T-cell (primary cell): ENCODE measurements at places on chromosomes 7 and 10.

DNA sequence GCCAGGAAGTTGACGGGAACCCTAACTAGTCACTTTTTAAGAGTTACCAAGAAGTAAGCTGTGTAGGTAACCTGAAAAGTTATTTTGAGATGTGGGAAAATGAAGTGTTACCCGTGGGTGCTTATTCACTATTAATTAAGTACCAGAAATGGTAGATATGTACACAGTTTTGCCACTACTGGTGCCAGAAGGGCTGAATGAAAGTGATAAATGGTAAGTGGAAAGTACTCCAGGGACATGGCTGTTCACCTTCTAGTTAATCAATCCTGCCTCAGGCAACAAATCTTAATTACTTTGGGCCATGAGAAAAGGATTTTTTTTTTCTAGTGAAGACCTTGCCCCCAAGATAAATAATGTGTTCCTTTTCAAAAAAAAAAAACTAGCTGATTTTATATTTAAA is 15.8 kb downstream of the NET1 start:
- DNase-seq: no peak

- no peak for DNase-seq
Observed at GRCh38 chr10:114427124-114427852, 23.0 kb upstream of the AFAP1L2 start.

GRCh38 chr7:47635091-47636080 is 53.5 kb upstream of the TNS3 start:
- DNase-seq: no peak

DNA sequence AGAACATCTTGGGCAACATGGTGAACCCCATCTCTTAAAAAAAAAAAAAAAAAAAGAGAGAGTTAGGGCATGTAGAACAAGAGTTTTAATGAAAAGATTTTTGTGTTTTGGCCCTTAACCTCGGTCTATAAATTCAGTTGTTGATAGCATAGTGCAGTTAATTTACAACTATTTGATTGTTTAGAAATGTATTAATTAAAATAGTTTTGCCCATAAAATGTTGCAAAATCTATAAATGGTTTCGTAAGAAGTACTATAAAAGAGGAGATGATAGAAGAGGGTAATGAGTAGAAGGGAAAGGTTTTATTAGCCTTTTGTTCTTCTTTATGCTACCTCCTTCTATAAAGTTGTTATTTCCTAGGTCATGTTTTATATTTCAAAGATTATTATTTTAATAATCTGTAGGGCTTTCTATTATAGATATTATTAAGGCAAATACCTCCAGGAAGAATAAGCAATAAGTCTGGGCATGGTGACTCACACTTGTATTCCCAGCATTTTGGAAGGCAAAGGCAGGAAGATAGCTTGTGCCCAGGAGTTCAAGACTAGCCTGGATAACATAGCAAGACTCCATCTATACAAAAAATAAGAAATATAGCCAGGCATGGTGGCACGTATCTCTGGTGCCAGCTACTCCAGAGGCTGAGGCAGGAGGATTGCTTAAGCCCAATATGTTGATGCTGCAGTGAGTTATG is 73.3 kb downstream of the MCU start:
- DNase-seq: no peak

GRCh38 chr7:133394369-133394768 is 141.5 kb downstream of the EXOC4 start:
- no peak for DNase-seq

GRCh38 chr10:77293773-77294172 is 343.8 kb downstream of the KCNMA1 start:
- no peak for DNase-seq

DNA sequence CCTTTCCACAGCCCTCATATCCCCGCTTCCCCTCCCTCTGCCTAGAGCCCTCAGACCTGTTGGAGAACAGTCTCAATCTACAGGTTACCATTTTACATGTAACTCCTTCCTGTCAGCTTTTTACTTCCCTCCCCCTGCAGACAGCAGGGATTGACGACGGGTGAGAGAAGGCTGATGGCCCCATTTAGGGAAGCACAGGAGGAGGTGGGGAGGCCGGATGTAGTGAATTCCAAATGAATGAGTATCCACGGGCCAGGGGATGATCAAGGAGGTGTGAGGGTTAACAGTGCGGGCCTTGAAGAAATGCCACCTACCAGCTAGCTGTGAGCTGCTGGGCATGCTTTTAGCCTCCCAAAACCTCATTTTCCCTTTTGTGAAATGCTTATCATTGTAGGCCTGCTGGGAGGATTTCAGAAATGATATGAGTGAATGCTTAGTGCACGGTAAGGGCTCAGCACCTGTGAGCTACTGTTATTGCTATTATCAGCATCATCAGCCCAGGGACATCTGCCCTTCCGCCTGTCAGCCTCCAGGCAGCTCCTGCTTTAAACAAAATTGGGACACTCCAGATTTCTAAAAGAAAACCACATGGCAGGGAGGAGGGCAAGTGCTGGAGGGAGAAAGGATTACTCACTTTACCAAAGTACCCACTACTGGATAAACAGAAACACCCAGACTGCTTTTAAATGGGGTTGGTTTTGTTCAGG is 6.5 kb upstream of the NANOS1 start:
- DNase-seq: no peak

- DNase-seq: no peak
Observed at GRCh38 chr10:110052916-110053315, 45.1 kb downstream of the ADD3 start.

DNA sequence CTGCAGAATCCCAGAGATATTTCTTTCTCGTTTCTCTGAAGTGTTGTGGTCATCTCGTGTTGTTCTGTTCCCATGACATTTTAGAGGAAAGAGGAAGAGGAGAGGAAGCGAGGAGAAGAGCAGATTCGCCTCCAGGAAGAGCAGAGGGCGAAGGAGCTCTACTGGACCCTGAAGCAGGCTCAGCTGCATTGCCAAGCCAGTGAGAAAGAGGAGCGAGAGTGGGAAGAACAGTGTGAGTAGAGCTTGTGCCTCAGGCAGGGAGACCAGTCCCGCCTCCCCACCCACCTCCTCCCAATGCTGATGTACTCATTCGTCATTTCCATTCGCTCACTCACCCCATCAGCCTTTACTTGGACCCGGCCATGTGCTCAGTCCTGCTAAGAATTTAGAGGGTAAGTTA is 50.8 kb downstream of the SH2D4B start:
- no peak for DNase-seq

DNA sequence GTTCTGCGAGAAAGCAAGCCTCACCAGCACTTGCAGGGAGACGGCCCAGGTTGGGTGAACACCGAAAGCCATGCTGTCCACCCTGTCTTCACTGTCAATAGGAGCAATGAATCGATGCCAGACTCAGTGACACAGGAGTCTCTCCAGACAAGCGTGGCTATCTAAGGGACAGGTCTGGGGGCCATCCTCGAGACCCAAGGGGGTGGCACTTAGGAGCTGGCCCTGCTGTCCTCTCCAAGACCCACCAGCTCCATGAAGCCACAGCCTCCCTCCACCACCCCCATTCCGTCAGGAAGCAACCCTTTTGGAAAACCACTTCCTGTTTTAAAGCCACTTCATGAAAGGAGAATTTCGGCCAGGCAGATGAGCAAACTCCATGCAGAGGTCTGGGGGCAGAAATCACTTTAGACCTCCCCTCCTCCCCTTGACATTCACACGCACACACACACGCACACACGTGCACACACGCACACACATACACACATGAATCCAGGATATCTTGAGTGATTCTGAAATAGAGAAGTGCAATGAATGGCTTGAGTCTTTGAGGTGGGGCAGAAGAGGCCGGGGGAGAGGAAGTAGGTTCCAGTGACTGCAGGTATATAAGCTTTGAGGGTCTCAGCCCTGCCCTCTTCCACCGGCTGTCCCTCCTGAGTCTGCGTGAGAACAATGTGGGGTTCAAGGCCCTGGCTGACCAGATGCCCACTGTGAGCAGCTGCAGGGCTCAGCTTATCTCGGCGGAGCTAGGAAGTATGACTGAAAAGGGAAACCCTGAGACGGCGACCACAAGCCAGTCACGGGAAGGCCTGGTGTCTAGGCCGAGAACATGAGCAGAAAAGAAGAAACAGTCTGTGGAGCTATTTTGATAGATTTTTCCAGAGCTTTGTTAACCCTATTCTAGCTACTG is 25.0 kb downstream of the RGS10 start:
- DNase-seq: peak; percentile 34

- DNase-seq: peak; percentile 76
Observed at GRCh38 chr7:50317221-50317678, 12.7 kb downstream of the IKZF1 start.

DNA sequence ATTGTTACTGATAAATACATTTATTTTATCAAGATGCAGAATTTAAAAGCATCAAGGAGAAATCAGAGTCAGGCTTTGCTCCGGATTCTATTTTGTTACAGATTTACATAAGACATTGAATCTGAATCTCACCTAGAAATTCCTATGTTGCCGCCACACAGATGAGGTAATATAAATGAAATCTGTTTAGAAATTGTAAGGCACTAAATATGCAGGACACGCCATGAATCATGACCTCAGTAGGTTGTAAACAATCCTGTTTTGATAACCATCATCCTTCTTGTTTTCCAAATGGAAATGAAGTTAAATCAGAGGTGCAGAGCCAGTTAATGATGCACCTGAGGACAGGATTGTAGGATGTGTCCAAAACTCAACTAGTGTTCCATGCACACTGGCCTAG is 778.0 kb downstream of the MAGI2 start:
- no peak for DNase-seq

- no peak for DNase-seq
Observed at GRCh38 chr10:36336315-36336714, 694.2 kb upstream of the FZD8 start.

DNA sequence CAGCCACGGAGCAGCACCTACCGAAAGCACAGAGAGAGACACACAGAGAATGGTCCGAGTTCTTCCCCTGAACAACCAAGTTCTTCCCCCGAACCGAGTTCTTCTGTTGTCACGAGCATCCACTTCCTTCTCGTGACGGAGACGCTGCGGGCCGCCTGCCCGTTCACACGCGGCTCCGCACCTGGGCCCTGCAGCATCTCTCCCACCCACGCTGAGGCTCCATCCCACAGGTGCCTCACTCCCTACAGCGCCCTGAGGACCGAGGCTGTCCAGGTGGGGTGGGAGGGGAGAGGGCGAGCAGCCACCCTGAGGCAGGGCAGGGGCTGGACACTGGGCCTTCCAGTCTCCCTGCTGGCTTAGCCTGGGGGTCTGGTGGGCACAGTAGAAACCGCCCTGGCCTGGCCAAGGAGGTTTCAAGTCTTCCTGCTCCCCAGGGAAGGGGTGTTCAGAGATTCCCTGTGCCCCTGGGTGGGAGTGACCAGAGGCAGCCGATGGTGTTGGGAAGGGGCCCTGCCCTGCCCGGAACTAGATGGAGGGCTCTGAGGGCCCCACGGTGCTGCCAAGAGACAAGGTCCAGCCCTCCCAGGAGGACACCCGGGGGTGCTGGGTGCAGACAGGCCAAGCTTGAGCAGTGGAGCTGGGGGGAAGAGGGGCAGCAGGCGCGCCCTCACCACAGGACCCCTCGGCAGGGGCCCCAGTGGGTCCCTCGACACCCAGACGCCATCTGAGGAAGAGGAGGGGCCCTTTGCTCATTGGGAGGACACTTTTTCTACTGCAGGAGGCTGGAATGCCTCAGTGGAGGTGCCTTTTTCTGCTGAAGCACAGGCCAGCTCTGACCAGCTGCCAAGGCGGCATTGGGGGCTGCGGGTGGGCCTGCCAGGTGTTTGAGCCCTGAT is 5.2 kb upstream of the NKX6-2 start:
- no peak for DNase-seq

- DNase-seq: no peak
Observed at GRCh38 chr10:131193923-131194322, 117.6 kb downstream of the TCERG1L start.

DNA sequence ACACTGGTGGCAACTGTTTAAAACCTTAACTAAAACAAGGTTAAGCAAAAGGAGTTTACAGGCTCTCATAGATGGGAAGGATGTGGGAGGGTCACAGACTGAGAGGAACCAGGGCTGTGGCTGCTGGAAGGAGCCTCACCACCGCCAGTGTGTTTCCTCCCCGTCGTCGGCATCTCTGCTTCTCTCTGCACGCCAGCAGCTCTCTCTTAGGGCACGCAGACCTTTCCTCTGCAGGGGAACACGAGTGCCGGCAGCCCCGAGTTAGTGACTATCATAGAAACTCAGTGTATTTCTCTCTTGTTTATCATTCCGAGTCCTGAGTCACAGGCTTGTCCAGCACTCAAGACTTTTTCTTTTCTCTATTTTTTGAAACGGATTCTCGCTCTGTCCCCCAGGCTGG is 8.1 kb upstream of the SH2D4B start:
- DNase-seq: peak; percentile 42

GRCh38 chr7:139403601-139404000 is 43.9 kb downstream of the LUC7L2 start:
- DNase-seq: no peak

- DNase-seq: no peak
Observed at GRCh38 chr10:104297697-104298660, 29.0 kb downstream of the GSTO2 start.

DNA sequence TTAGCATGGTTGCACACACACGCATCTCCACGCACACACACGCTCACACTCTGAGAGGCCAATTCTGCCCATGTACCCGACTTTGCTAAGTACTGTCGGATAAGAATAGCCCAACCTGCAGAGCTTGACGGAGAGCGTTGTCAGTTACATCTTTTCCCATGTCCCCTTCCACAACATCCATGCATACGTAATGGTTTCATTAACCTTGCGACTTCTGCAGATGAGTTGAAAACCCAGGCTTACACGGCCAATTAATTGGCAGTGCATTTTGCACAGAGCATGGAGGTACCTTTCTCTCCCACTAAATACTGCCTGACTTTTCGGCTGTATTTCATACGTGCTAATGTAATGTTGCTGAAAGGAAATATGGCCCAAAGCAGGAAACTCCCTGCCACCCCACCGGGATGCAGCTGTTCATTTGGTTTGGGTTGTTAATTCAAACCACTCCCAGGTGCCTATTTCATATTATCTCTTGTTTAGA is 291.2 kb upstream of the HABP2 start:
- DNase-seq: no peak

GRCh38 chr10:31768467-31768866 is 160.2 kb downstream of the ARHGAP12 start:
- DNase-seq: no peak

- DNase-seq: no peak
Observed at GRCh38 chr7:135930565-135931461, 46.3 kb downstream of the MTPN start.

DNA sequence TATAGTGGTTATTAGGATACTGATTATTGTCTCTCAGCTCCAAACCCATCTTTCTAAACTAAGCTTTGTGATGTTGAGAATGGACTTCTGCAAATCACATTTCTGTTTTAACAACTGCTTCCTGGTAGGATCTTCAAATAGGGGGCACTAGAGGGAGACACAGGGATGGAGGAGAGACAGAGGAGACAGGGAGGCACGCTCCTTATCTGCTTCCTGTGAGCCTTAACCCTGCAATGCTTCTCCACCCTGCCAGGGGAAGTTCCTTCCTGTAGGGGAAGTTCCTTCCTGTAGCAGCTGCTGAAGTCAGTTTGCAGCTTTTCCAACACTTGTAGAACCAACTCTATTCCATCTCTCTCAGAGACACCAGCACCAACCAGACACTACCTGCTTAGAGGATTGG is 847.2 kb downstream of the CCSER2 start:
- DNase-seq: no peak

- no peak for DNase-seq
Observed at GRCh38 chr7:30074422-30075030, 46.3 kb downstream of the PLEKHA8 start.
